ENCODE measurements at places on chromosomes 13 and 19.

DNA sequence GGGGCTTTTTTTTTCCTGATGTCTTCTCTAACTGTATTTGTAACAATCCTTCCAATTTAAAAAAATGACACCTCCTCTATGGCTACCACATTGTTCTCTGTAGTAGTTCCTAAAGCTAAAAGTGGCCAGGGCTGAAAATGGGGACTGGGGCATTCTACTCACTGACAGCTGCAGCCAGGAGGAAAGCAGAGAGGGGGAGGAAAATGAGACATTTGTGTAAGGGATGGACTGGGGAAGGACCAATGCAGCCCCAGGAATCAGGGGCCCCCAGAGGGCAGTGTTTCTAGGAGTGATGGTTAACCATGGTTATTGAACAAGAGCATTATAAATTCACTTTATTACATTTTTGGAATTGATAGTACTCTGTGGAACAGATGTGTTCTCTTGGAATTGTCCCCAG, 34.3 kb upstream of the C1QTNF9 start:
- DNase-seq, result no peak

- DNase-seq, result no peak
Measured at GRCh38 chr19:17420475-17420924, 653 bp downstream of the MVB12A start.

GRCh38 chr13:85823832-85824231, 24.6 kb upstream of the SLITRK6 start:
- DNase-seq, result no peak

DNA sequence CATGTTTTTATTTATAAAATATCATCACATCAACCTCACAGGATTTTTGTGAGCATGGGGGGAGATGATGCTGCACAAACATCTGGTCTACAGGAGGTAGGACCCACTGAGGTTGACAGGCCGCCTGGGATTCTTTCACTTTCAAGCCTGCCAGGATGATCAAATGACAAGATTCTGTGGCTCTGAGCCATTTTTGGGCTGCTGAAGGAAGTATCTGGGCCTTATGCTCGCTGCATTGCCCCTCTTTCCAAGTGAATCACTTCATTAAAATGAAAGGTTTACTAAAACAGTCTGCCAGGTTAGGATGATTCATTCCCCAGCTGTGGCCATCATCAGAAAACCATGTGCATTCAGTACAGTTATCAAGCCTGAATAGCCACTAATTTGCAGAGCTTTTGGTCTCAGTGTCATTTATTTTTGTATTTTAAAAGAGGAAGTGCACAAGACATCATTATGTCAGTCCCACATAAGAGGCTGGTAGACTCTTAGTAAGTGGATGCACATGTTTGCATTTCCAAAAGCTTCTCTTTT, 34.4 kb downstream of the STARD13 start:
- no peak for DNase-seq
